Parietal lobe (tissue), 2 donors: ENCODE measurements at places on chromosomes 4 and X. TPM values are rescaled to one million over a fixed set of nuclear protein-coding genes. Genes with fewer than 3 reads are reported as not detected.

Gene SAGE1
- total RNA-seq = not detected

Gene TASL
- 0.31 TPM for total RNA-seq

Gene SYTL5
- total RNA-seq = 2.2 TPM

Gene GAB3
- total RNA-seq = 0.94 TPM

Gene OPHN1
- total RNA-seq = 57.9 TPM

Gene CFAP47
- 5.6 TPM for total RNA-seq

Gene UGT2B15
- total RNA-seq = not detected

Gene SMIM31
- total RNA-seq = not detected

Gene MGAT4D
- total RNA-seq = not detected

Gene SLC4A4
- 18.5 TPM for total RNA-seq
